ENCODE measurements at places on chromosomes 6 and 20. TPM values are rescaled to one million over a fixed set of nuclear protein-coding genes. Genes with fewer than 3 reads are reported as not detected.

GRCh38 chr6:52524918-52525317, 51.9 kb downstream of the TRAM2 start:
- no peaks in the 10 kb centered on the region for H3K36me3 ChIP-seq
- H3K4me3 ChIP-seq: no peak overlapping the region
- H3K27me3 ChIP-seq: no peaks in the 10 kb centered on the region
- H3K4me1 ChIP-seq: no peaks in the 10 kb centered on the region
- no peak for DNase-seq

The PDE7B gene
- 3.7 TPM for polyA plus RNA-seq

The RAE1 gene
- polyA plus RNA-seq: 36.3 TPM

DNA sequence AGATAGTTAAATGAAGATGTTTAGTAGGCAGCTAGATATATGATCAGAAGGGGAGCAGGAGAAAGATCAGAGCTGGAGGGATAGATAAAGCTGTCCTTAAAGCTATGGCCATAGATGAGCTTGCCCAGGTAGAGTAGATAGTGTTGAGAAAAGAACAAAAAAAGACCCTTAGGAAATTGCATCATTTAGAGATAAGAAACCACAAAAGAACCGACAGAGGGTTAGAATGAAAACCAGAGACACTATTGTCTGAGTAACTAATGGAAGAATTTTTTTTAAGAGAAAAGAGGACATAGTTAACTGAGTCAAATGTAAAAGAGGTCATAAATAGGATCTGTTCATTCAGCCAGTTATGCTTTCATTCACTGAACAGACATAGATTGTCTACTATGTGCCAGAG, 101.8 kb downstream of the TNFAIP3 start:
- peaks cover 7% of the 10 kb centered on the region for H3K27me3 ChIP-seq
- H3K4me3 ChIP-seq: no peak overlapping the region
- DNase-seq: no peak
- peaks cover 6% of the 10 kb centered on the region for H3K36me3 ChIP-seq
- peaks cover 18% of the 10 kb centered on the region for H3K4me1 ChIP-seq

The BTN2A1 gene
- polyA plus RNA-seq: 13.0 TPM

- no peaks in the 10 kb centered on the region for H3K36me3 ChIP-seq
- H3K4me1 ChIP-seq: no peaks in the 10 kb centered on the region
- peaks cover 8% of the 10 kb centered on the region for H3K27me3 ChIP-seq
- H3K27ac ChIP-seq: no peak overlapping the region
- no peak overlapping the region for H3K4me3 ChIP-seq
- DNase-seq: no peak
Observed at GRCh38 chr6:131792091-131792496, 15.7 kb upstream of the ENPP1 start.

- no peaks in the 10 kb centered on the region for H3K4me1 ChIP-seq
- no peak for DNase-seq
- H3K27ac ChIP-seq: no peak overlapping the region
- no peaks in the 10 kb centered on the region for H3K36me3 ChIP-seq
- H3K4me3 ChIP-seq: no peak overlapping the region
Observed at GRCh38 chr20:2771631-2772080, 28.8 kb downstream of the CPXM1 start.

- H3K4me3 ChIP-seq: no peak overlapping the region
- DNase-seq: no peak
Observed at GRCh38 chr20:63325021-63325471, 32.1 kb downstream of the COL20A1 start.

DNA sequence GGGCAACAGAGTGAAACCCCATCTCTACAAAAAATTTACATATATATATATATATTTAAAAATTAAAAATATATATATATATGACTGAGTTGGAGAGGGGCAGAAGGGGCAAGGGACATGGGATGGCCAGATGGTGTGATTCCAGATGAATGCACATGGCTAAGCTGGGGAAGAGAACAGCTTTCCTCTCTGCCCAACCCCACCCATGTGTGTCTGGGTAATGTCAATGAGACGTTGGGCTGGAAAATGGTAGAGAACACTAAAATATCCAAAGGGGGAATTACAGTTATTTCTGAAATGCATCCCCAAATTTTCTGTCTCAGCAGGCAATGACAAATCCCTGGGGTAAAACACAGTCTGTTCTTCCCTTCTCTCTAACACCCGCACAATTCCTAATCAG, 31.2 kb upstream of the CCND3 start:
- H3K36me3 ChIP-seq: no peaks in the 10 kb centered on the region
- no peaks in the 10 kb centered on the region for H3K27me3 ChIP-seq
- H3K4me1 ChIP-seq: peaks cover 74% of the 10 kb centered on the region
- no peak for DNase-seq

GRCh38 chr6:155561257-155561965, 105.8 kb upstream of the NOX3 start:
- no peaks in the 10 kb centered on the region for H3K4me1 ChIP-seq
- H3K27ac ChIP-seq: no peak overlapping the region
- no peak for DNase-seq
- H3K27me3 ChIP-seq: no peaks in the 10 kb centered on the region

DNA sequence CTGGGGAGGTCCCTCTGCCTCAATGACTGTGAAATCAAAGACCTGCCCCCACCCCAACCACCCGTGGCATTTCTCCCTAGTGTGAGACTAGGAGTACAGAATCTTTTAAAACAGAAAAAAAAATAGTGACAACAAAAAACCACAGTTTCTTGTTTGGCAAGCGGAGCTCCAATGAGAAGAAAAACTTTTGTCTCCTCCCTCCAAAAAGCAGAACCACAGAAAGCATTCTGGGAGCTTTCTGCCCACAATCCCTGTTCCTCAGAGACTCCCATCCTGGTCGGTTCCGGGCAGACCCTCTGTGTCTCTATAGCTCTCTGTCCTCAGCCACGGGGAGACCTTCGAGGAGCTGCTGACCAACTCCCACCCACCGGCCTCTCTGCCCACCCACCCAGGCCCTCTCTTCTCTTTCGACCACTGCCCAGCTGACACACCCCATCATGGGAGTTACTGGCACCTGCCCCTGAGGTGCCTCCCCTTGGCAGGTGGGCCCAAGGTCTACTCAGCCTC, 4.9 kb downstream of the PREX1 start:
- peak overlapping the region; percentile 91 for H3K4me3 ChIP-seq
- no peaks in the 10 kb centered on the region for H3K36me3 ChIP-seq
- peaks cover 87% of the 10 kb centered on the region for H3K4me1 ChIP-seq
- DNase-seq: peak; percentile 35
- H3K27me3 ChIP-seq: no peaks in the 10 kb centered on the region
- H3K27ac ChIP-seq: peak overlapping the region; percentile 96

DNA sequence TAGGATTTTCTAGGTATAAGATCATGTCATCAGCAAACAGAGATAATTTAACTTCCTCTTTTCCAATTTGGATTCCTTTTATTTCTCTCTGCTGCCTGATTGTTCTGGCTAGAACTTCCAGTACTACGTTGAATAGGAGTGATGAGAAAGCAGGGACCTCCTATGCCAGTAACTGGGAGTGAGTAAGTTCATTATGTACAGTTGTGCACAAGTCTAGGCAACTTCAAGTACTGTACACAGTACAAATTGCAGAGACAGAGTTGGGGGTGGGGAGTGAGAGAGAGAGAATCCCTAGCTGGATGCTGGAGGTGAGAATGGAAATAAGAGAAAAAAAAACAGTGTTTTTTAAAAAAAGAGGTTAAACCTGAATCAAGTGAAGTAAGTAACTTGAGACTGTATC, 210.2 kb downstream of the MMUT start:
- no peaks in the 10 kb centered on the region for H3K4me1 ChIP-seq
- no peaks in the 10 kb centered on the region for H3K36me3 ChIP-seq
- H3K27ac ChIP-seq: no peak overlapping the region
- H3K27me3 ChIP-seq: no peaks in the 10 kb centered on the region
- H3K4me3 ChIP-seq: no peak overlapping the region

- H3K36me3 ChIP-seq: no peaks in the 10 kb centered on the region
- H3K4me1 ChIP-seq: peaks cover 53% of the 10 kb centered on the region
- no peak overlapping the region for H3K27ac ChIP-seq
- H3K27me3 ChIP-seq: no peaks in the 10 kb centered on the region
Observed at GRCh38 chr20:22374066-22374465, 210.3 kb downstream of the FOXA2 start.

DNA sequence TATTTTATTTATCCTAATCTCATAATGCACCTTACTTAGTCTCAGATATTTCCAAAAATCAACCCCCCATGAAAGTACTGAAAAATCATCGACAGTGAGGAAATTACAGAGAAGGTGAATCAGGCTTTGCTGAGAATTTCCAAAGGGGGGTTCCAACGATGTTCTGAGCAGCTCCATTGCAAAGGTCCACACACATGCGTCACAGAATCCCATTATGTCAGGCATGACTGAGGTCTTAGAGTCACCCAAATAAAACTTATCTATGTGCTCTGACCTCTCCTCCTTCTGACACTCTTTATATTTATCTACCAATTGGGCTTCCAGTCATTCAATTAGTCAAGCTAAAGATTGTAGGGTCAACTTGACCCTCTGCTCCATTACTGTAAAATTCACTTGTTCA, 12.7 kb upstream of the LRRN4 start:
- no peaks in the 10 kb centered on the region for H3K4me1 ChIP-seq
- H3K36me3 ChIP-seq: no peaks in the 10 kb centered on the region
- DNase-seq: no peak
- peaks cover 12% of the 10 kb centered on the region for H3K27me3 ChIP-seq
- H3K4me3 ChIP-seq: no peak overlapping the region
- H3K27ac ChIP-seq: no peak overlapping the region

GRCh38 chr6:120871416-120872261, 462.6 kb downstream of the TBC1D32 start:
- no peaks in the 10 kb centered on the region for H3K36me3 ChIP-seq
- no peak for DNase-seq
- no peaks in the 10 kb centered on the region for H3K27me3 ChIP-seq
- no peak overlapping the region for H3K4me3 ChIP-seq
- peaks cover 19% of the 10 kb centered on the region for H3K4me1 ChIP-seq

The C20orf144 gene
- polyA plus RNA-seq: not detected

DNA sequence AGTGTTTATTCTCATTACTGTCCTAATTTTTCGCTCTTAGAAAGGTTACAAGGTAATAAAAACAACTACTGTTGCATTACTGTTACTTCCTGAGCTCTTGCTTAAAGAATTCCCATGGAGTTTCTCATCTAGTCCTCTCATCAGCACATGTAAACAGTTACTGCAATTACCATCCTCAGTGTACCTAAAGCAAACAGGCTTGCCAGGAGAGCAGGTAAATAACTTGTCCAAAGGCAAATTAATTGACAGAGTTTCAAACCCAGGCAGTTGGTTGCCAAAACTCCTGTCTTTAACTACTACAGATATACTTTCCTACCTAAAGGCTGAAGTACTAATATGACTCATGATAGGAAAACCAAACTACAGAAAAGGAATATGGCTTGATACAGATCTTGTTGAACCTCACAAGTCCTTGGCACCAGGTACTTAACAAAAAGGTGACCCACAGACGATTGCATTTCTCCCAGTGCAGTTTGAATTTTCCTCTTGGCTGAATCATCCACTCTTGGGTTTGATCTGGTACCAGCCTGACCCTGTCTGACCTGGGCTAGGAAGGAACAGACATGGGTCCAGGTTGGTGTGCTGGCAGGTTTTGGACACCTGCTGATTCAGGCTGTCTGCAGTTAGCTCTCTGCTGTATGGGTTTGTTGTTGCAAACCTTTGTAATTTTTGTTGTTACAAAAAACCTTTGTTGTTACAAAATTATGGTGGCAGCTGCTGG, 153.0 kb downstream of the CFAP61 start:
- DNase-seq: no peak
- H3K36me3 ChIP-seq: no peaks in the 10 kb centered on the region
- no peak overlapping the region for H3K4me3 ChIP-seq
- peaks cover 22% of the 10 kb centered on the region for H3K27me3 ChIP-seq
- H3K4me1 ChIP-seq: no peaks in the 10 kb centered on the region

DNA sequence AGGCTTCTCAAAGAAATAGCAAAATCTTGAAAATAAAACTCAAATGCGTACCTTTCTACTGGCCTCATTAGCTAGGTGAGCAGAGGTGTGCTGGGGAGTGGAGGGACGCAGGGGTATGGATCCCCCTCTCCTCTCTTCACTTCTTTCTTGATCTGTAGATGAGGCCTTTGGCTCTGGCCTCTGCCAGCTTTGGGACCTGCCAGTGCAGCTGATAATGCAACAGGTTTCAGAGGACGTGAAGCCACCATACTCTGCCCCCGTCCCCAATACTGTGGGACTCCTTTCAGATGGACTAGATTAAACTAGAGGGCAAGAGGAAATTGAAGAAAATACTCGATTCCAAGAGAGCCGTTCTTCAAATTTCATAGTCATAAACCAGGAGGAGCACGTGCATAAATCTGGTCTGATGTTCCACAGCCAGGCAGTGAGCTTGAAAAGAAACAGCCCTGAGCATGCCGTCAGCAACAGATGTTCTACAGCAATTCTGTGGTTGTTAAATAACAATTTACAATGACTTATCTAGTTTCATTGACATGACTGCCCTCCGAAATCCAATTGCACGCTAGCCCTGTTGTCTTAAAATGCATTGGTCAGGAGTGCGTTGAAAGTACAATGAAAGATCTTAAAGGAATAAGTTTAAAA, 245.3 kb upstream of the FOXQ1 start:
- no peaks in the 10 kb centered on the region for H3K36me3 ChIP-seq
- no peaks in the 10 kb centered on the region for H3K4me1 ChIP-seq
- H3K27me3 ChIP-seq: peaks cover 16% of the 10 kb centered on the region
- no peak overlapping the region for H3K27ac ChIP-seq
- no peak overlapping the region for H3K4me3 ChIP-seq

DNA sequence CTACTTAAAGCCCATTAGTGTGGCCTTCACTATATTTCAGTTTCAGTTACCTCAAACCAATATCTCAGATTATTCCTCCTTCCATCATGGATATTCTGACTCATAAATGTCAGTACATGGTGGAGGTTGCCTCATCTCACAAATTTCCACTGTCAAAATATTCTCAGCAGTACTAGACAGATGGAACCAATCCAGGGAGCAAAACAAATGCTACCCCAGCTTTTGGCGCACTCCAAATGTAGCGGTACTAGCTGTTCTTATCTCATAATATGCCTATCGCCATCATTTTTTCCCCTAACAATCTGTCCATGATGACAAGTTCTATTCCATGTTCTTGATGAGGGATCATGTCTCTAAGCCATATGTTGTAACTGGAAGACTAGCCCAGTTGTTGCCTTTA, 1026.1 kb downstream of the KIF16B start:
- DNase-seq: no peak
- H3K4me3 ChIP-seq: no peak overlapping the region

GRCh38 chr6:16239798-16240123, 1.4 kb downstream of the GMPR start:
- no peak overlapping the region for H3K27ac ChIP-seq
- peak overlapping the region; percentile 90 for H3K4me3 ChIP-seq
- no peaks in the 10 kb centered on the region for H3K36me3 ChIP-seq
- DNase-seq: peak; percentile 20
- H3K4me1 ChIP-seq: peaks cover 24% of the 10 kb centered on the region

The NPEPL1 gene
- 5.0 TPM for polyA plus RNA-seq

The CLPSL2 gene
- polyA plus RNA-seq: not detected

DNA sequence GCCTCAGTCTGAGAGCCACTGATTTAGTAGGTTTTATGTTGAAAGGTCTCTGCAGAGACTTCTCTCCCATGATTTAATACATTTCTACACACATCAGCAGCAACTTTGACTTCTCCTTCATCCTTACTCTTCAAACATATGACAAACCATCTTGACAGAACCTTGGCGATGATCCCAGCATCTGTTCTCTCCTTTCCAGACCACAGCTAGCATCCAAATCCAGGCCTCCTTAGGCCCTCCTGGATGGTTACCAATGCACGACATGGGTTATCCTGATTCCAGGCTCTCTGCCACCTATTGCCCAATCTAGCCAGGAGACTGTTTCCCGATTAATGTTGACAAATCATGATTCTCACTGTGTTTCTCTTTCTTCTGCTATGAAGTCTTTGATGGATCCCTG, 16.8 kb downstream of the LAMA4 start:
- no peak for DNase-seq
- no peaks in the 10 kb centered on the region for H3K4me1 ChIP-seq
- H3K27ac ChIP-seq: no peak overlapping the region

Measured in naive B cell (primary cell).